ENCODE measurements at places on chromosomes 11 and 22.

- no peak for DNase-seq
Measured at GRCh38 chr11:2404735-2405196, 4.2 kb downstream of the TSSC4 start.

DNA sequence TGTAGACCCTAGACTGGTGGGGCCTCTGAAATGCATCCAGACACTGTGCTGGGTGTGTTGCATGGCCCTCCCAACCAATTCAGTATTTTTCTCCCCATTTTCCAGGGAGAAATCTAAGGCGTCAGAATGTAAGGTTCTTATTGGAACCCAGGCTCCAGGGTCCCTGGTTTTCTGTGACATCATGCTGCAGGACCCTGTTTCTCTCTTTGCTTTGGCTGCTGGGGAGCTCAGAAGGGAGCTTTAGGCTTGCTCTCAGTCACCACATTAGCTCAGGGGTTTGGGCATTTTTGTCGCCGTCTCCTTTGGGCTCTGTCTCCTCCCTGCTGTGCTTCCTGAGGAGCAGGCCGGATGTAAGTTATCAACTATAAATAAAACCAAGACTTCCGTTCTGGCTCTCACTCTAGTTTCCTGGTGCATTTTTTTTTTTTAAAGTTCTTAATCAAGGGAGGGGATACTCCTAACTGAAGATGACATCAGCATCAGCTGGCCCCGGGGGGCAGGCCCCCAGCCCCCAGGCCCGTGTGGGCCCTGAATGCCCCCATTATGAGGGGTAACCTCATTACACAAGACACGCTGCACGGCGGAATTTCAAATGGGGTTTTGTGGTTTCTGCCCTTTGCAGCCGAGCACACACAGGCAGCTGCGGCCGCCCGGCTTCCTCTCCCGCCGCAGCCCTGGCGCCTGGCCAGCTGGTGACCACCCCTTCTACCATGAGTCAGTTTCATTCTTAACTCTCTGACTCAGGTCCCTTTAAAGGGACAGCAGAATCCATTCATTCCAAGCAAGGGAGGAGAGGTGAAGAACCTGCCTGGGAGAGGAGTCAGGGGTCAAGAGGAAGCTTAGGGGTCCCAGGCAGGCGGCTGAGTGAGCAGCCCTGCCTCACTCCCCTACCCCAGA is 3.2 kb downstream of the MYEOV start:
- peak; percentile 87 for DNase-seq

DNA sequence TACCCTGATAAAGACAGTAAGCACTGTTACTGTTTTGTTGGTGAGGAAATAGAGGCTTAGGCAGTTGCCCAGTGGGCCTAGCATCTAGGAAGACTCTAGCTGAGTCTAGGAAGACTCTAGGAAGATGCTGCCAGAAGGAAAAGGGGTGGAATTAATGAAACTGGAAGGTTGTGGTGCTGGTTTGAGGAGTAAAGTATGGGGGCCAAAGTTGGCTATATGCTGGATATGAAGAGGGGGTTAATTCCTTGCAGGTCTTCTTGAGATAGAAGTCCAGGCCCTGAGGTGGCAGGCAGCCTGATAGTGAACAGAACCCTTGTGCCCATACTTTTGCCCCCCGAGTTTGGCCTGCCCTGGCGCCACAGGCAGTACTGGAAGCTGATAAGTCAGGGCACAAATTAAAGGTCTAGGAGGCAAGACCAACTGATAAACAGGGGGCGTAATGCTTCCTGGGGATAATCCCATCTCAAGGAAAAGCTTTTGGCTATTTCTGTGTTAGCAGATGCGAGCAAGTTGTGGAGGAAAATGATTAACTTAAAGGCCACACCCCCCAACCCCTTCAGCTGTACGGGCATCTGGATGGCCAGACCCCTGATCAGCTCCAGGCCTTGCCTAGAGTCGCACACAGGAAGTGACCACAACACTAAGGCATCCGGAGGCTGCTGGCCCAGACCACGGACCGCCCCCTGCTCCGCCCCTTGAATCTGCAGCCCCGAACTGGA is 3.1 kb downstream of the ILK start:
- peak; percentile 81 for DNase-seq

GRCh38 chr11:93054881-93055280 is 85.4 kb downstream of the MTNR1B start:
- no peak for DNase-seq

- no peak for DNase-seq
Measured at GRCh38 chr11:19656140-19656541, 56.5 kb upstream of the NAV2 start.

GRCh38 chr11:44008698-44009097 is 39.1 kb upstream of the ACCSL start:
- DNase-seq = no peak

- no peak for DNase-seq
Measured at GRCh38 chr11:11010624-11011127, 152.8 kb upstream of the ZBED5 start.

GRCh38 chr22:19048531-19048930 is 73.7 kb downstream of the DGCR2 start:
- DNase-seq = no peak

DNA sequence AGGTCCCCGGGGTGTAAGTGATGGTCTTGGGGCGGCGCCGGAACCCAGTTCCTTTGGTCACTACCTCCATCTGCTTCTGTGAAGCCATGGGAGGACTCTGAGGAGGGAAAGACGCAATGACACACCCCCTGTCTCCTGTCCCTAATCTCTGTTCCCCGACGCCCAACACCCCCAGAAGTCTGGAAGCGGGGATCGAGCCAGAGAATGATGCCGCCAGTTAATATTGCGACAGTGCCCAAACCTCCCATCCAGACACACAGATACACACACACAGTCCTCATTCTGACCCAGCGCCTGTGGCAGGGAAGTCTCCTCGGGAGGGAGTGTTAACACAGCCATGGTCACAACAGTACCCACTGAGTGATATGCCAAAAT is 352 bp downstream of the C22orf23 start:
- no peak for DNase-seq

GRCh38 chr11:123443851-123444623 is 14.0 kb downstream of the GRAMD1B start:
- no peak for DNase-seq

GRCh38 chr11:108556019-108556418 is 37.5 kb downstream of the EXPH5 start:
- DNase-seq = no peak

GRCh38 chr11:68956142-68956541 is 24.6 kb downstream of the MRGPRD start:
- no peak for DNase-seq

GRCh38 chr11:46338988-46339666 is 8.1 kb upstream of the DGKZ start:
- no peak for DNase-seq

GRCh38 chr11:1305063-1305495 is 4.4 kb downstream of the TOLLIP start:
- no peak for DNase-seq

DNA sequence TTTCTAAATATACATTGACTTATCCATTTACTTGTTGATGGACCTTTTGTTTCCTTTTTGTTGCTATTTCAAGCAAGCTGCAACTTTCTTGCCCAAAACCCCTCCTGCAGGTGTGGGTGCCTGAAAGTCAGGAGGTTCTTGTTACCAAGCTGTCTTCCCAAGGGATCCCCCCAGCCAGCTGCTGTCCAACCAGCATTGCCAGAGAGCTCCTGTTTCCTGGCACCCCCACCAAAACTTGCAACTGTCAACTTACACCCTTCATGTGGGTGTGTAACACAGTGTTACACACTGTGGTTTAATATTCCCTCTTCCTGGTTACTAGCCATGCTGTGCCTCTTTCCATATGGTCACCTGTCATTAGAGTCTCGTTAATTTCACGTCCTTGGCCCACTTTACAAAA is 1.6 kb upstream of the KRTAP5-1 start:
- DNase-seq = no peak

DNA sequence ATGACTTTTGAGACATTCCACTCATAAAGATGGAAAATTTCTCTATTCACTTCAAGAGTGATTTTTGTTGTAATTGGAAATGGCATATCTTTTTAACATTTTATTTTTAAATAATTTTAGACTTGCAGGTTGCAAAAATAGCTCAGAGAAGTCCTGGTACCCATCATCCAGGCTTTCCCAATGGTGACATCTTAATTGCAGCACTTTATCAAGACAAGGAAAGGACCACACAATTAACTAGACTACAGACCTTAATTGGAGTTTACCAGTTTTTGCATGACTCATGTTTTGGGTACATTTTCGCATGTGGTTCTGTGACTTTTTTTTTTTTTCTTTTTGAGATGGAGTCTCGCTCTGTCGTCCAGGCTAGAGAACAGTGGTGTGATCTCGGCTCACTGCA is 23.0 kb upstream of the MAP6 start:
- no peak for DNase-seq

- no peak for DNase-seq
Measured at GRCh38 chr11:110486156-110486555, 56.4 kb downstream of the FDX1 start.

GRCh38 chr22:29343313-29343805 is 27.9 kb upstream of the RASL10A start:
- peak; percentile 74 for DNase-seq

DNA sequence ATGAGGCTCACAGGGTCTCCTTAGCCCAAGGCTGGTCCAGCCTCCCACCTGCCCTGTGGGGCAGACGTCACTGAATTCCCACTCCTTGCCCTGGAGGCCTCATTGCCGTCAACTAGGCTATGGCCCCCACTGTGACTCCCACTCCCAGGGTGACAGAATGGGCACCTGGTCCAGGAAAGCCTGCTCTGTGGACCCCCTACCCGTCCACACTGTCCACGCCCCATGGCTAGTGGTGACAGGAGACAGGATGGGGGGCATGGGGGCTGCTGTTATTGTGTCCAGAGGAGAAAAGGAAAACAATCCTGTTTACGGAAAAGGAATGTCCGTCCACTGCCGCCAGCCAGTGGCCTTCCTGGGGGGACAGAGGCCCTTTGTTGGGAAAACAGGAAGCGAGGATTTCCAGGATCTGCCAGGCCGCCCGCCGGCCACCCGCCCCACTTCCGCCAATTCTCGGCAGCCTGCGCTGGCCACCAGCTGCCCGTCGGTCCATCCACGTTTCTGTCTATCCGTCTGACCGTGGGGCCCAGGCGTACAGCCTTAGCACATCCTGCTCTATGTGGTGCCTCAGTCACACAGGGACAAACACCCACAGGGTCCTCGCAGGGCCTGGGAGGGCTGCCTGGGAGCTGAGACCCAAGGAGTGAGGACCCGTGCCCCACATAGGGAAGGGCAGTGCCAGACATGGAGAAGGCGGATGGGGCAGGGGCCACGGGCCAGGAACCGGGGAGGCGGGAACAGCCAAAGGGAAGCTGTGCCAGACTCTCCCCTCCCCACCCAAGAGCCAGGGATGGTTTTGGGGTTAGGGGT is 19.5 kb downstream of the CRELD2 start:
- DNase-seq = no peak
